Ovary (tissue), 10 donors: ENCODE measurements at places on chromosomes 13 and 19.

DNA sequence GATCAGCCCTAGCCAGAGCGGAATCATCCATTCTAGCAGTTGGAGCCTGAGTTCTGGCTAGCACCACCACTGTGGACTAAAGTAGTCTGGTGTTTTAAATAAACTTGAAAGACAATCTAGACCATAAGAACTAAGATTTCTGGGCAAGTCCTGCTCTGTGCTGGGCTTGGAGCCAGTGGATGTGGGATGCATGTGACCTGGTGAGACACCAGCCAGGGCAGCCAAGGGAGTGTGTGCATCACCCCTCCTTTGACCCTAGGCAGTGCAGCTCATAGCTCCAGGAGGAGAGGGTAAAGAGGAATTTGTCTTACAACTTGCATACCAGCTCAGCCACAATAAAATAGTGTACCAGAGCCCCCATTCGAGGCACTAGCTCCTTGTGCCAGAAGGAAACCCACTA is 21.0 kb downstream of the ITGBL1 start:
- peak; percentile 74 for DNase-seq

- no peak for DNase-seq
These were observed 27.1 kb upstream of the MYCBP2 start for GRCh38 chr13:77353995-77354394.

- no peak for DNase-seq
These were observed 9.7 kb downstream of the MAP2K2 start for GRCh38 chr19:4114181-4114580.

- peak; percentile 83 for DNase-seq
These were observed 67.0 kb upstream of the SERP2 start for GRCh38 chr13:44306371-44307192.

- peak; percentile 39 for DNase-seq
These were observed 1.3 kb upstream of the ZNF181 start for GRCh38 chr19:34732612-34733211.

DNA sequence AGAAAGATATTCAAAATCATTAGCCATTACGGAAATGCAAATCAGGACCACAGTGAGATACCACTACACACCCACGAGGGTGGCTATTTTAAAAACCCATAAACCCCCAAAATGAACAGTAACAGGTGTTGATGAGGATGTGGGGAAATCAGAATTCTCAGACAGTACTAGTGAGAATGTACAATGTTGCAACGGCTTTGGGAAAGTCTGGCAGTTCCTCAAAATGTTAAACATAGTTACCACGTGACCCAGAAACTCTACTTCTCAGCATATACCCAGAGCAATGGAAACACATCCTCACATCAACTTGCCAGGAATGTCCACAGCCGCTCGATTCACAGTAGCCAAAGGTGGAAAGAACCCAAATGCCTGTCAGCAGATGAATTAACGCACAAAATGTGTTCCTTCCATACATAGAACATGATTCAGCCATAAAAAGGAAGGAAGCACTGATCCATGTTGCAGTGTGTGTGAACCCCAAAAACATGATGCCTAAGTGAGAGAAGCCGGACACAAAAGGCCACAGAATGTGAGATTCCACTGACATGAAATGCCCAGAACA is 7.0 kb downstream of the PLVAP start:
- DNase-seq: no peak

DNA sequence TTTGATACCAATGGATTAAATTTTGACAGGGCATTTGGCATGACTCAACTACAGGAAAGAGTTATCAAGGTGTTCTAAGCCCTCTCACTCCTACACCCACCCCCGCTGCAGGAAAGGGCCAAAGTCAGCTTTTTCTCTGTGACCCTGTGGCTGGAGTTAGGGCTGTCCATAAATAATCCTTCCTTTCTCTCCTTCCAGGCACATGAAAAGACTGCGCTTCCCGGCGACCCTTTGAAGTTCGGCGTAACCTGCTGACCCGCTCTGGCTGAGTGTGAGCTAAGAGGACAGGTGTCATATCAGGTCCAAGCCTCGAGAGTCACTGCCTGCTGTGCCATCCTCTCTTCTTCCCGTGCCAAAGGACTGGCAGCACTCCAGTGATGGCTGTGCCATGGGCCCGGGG is 25.6 kb downstream of the ZNF114 start:
- no peak for DNase-seq

GRCh38 chr13:111370570-111371535 is 50.4 kb downstream of the TEX29 start:
- no peak for DNase-seq

DNA sequence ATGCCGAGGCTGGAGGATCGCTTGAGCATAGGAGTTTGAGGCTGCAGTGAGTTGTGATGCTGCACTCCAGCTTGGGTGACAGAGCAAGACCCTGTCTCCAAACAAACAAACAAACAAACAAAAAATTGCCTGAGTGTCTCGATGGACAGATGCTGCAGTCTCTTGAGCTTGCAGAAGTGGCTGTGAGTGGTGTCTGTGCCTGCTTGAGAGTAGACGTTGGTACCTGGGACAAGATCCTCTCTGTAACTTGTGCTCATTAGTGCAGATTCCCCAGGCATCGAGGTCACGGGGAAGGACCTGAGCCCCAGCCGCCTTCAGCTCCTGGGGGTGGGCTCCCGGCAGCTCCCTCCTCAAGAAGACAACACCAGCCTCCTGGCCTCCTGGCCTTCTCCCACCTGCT is 8.6 kb upstream of the C5AR2 start:
- no peak for DNase-seq
